Ammon's horn (tissue), 1 donor: ENCODE measurements at places on chromosomes 2 and 18.

DNA sequence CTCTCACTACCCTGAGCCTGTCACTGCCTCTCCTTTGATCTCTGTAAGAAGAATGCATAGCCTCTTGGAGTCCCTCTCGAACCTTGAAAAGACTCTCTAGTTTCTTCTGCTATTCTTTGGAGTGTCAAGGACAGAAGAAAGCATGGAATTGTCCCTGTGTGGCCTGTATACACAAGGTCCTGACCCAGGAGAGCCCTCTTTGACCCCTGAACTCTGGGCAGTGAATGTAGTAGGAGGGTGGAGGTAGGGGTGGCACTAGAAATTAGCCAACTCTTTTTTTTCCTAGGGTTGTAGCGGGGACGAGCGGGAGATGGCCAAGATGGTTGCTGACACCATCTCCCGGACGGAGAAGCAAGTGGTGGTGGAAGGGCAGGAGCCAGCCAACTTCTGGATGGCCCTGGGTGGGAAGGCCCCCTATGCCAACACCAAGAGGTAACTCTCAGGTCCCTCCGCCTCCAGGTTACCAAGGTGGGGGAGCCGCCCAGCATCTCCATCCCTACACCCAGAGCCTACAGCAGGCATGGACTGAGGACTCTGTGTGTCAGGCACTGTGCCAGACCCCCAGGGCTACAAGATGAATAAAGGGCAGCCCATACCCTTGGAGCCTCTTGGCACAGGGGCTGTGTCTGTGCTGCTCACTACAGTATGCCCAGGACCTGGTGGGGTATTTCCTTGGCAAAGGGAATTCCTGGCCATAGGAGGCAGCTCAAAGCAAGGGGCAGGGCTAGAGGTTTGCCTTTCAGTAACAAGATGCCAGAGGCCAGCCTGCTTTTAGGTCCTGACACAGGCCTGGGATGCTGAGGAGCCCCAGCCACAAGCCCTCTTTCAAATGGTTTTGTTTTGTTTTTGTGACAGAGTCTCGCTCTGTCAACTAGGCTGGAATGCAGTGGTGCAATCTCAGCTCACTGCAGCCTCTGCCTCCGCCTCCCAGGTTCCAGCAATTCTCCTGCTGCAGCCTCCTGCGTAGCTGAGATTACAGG is 16.4 kb downstream of the VIL1 start:
- DNase-seq, result no peak

- no peak for DNase-seq
Observed at GRCh38 chr18:79384151-79384807, 11.5 kb upstream of the NFATC1 start.

- DNase-seq, result no peak
Observed at GRCh38 chr2:157540102-157540501, 88.6 kb downstream of the ACVR1C start.

DNA sequence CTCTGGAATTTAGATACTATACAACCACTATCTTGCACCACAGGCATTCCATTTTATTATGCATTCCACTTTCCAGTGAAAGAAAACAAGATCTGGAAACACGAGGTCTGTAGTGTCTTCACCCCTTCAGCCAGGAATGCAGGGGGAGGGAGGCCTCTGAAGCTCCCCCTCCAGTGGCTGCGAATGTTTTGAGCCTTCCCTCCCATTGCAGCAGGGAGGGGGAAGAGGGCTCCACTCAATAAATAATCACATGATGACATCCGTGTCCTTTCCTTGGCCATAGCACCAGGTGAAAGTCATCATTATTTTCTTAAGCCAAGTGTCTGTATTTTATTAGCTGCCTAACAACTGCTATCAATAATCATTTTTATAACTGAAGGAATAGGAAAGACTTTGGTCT is 38.6 kb downstream of the ALPK2 start:
- DNase-seq, result no peak

DNA sequence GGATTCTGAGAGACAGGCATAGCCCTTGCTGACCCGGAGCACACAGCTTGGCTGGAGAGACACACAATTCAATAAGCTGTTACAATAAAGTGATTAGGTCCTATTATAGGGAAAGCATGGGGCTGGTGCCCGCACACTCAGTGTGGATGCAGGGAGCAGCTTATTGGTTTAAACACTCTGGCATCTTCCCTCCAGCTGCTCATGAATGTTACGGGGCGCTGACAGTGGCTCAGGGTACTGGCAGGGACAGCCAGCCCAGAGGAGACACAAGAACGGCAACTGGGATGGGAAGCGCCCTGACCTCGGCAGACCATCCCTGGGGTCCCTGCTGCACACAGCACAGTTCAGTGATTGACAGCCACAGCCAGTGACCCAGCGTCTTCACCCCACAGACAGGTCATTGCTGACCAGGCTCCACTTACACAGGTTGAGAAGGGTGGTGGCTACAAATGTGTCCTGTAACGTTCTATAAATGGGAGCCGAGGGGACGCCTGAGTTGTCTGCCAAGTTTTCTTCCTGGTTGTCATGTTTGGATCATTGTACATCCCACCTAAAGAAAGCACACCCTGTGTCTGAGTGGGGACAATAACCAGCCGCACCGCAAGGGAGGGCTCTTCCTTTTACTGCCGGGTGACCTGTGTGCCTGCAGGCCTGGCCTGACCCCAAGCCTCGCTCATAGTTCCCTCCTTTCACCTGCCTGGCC is 60.3 kb downstream of the SH3BP4 start:
- DNase-seq, result no peak

- peak; percentile 20 for DNase-seq
Observed at GRCh38 chr18:3246635-3247239, 864 bp upstream of the MYL12A start.

- no peak for DNase-seq
Observed at GRCh38 chr18:58100154-58100553, 56.1 kb downstream of the NEDD4L start.

DNA sequence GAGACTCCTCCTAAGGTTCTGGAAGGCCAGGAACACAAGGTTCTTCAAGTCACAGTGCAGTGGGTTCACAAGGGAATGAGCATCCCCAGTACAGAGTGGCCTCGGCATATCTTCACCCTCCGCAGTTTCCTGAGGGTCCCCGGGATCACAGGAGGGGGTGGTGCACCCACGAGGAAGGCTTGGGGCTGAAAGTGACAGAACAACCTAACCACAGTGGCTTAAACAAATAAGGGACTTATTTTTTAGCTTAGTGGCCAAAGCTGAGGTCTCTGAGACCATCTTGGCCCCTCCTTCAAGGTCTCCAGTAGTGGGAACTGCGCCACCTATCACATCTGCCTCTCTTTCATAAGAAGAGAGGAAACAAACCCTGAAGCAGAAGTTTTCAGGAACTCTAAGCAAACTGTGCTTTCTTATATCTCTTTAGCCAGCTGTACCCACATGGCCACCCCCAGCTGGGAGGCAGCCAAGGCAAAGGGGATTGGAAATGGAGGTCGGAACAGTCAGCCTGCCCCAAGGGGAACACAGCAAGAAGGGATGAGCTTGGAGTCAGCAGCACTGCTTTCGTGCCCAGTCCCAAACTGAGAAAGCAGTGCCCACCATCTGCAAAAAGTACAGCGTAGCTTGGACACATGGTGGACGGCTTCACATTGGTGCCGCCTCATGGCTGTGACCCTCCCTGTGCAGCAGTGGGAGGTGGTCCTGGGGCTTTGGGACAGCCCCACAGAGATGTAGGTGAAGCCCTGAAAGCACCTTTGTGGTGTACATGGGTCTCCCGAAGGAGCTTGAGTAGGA is 260.0 kb upstream of the ID2 start:
- no peak for DNase-seq

DNA sequence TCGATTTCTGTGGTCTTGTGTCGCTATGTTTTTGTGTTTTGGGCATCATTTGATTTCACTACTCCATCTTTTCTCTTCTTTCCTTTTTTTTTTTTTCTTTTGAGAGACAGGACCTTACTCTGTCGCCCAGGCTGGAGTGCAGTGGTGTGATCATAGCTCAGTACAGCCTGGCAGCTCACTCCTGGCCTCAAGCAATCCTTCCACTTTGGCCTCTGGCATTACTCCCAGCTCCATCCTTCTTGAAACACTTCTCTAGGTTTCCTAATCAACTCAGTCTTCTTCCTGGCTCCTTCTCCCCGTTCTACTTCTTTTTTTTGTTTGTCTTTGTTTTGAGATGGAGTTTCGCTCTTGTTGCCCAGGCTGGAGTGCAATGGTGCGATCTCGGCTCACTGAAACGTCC is 26.5 kb downstream of the TCF23 start:
- DNase-seq, result no peak

DNA sequence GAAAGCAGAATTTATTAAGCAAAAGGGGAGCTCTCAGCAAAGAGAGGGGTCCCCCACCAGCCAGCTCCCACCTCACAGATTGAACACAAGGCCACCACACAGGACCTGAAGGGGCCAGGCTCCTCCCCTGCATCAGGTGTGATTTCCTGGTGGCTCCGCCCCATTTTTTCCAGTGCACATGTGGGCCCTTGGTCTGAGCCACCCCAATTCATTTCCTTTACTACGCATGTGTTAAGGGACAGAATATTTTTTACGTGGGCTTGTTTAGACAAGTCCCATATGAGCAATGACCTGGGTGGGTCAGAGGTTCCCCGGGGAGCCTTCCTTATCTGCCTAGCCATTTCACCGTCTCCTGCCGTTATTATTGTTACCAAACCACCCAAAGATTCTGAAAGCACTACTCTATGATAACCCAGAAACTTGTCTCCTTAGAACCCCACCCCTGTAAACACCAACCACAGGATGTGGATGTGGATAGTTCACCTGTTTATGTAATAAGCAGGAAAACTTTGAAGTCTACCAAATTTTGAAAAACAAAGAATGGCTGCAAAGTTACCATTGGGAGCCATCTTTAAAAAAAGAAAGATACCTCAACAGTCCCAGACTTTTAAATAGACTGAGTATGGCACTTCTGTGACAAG is 191.7 kb downstream of the CD226 start:
- DNase-seq, result no peak

GRCh38 chr2:183148955-183149354 is 24.7 kb downstream of the NUP35 start:
- DNase-seq, result no peak

GRCh38 chr2:37740164-37740739 is 68.8 kb upstream of the CDC42EP3 start:
- peak; percentile 12 for DNase-seq

DNA sequence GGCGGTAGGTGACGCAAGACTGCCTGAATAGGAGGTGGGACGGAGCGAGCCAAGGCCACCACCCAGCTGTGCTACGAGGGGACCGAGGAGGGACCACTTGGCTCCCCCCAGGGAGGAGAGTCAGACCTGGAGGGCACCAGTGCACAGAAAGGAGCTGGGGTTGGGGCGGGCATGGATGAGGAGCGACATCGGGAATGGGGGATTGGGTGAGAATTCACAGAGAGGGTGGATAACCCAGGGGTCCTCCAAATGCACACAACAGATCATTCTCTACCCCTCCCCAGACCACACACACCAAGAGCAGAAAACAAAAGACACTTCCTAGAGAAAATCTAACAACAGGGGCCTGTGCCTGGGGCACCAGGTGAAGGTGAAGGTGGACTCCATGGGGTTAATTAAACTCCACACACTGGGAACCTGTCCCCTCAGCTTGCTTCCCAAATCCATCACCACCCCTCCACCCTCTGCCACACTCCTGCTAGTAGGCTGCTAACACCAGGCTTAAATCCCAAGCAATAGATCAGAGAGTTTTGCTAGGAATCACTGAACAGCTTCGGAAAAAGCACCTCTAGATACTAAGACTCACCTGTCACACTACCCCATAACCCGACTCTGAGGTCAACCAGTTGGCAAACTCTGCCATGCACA is 274.6 kb downstream of the EIPR1 start:
- DNase-seq, result no peak

DNA sequence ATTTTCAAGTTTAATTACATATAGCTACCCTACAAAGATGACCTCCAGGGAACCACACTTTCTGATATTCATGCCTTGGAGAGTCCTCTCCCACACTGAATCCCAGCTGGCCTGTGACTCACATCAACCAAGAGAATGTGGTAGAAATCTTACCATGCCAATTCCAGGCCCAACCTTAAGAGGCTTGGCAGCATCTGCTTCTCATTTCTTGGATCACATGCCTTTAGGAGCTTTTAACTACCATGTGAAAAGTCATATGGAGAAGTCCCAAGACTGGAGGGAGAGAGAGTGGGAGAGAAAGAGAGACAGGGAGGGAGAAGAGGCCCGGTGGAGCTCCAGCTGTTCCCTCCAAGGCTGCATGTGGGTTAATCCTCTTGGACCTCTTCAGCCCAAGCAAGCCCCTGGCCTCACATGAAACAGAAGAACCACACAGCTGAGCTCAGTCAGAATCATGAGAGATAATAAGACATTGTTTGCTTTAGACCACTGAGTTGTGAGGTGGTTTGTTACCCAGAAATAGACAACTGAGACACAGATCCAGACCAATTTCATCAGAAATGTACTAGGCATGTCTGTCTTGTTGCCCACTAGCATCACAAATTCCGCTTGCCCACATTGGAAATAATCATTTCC is 190.7 kb downstream of the MTCL1 start:
- DNase-seq, result no peak

GRCh38 chr2:24863641-24864040 is 56.4 kb downstream of the ADCY3 start:
- DNase-seq, result no peak

DNA sequence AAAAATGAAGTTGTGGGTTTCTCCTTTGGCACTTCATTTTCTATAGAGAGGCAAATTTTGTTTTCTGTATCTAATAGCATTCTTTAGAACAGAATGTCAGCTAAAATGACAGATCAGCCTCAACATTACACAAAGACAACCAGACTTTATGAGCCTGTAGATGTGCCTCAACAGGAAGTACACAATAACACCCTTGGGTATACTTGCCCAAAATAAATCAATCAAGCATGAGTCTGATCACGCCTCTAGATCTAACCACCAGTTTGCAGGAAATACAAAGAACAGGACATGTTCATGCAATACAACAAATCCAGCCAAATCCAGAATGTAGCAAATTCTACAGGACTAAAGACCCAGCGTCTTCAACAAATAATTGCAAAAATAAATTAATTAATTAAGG is 11.2 kb upstream of the DAPL1 start:
- DNase-seq, result no peak

DNA sequence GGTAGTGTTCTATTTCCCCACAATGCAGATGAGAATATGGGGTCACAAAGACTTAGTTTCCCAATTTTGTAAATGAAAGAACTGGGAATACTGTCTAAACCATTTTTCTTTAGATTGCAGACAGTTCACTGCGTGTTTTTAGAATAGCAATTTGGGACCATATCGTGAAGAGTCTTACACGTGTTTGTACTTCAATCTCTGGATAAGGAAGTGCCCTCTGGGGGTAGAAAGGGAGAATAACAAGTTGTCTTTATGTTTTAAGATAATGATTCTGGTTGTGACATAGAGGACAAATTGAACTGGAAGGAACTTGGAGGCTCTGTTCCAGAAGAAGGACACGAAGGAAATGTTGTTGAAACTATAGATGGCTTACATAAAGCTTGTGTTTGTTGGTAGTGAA is 457.7 kb downstream of the CBLN2 start:
- DNase-seq, result peak; percentile 4
